ENCODE measurements at places on chromosomes 2 and 18.

GRCh38 chr2:224847961-224848850 is 132.0 kb upstream of the CCDC195 start:
- DNase-seq: no peak

DNA sequence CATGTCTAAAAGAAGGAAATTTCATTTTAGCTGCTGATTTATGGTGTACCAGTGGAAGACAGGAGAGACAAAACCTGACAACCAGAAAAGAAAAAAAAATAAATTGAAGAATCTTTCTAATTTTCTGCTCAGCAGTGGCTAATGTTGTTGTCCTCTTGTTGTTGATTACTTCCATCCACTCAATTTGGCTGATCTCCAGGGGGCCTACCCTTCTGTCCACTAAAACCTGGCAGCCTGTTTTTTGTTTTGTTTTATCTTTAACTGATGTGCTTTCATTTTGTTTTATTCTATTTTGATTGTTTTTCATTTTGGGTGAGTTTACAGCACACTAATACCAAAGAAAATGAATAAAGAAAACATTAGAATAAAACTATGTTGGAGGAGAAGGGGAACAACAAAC is 27.4 kb downstream of the TFPI start:
- DNase-seq: no peak

- no peak for DNase-seq
Observed at GRCh38 chr18:48939205-48940097, 11.3 kb downstream of the SMAD7 start.

DNA sequence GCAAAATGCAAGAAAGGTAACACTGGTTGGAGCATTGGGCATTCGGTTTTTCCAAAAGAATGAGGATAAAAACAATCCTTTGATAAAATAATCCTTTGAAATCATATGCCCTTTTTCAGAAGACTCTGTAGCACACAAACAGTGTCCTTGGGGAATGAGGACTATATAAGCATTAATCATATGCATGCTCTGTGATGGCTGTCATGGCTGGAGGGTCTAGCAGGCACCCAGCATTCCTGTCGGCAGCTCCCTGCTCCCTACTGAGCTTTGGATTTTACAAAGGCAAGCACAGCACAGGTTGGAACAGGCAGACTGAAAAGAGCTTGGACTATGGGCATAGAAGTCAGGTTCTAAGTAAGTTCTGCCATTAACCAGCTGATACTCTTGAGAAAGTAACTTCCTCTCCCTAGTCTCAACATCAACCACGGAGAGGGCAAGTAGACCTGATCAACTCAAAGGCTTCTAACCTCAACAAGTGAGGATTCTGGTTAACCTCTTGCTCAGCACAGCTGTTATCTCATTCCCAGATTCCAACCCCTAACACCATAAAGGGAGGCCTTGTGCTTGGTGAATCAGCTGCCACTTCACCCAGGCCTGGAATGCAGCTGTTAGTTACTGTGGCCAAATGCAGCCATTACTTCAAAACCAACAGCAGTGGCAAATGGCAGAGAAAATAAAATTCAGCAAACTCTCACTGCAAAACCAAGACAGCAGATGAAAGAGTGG is 29.5 kb downstream of the GALNT14 start:
- no peak for DNase-seq

GRCh38 chr2:40260437-40260836 is 191.5 kb downstream of the SLC8A1 start:
- DNase-seq: no peak

DNA sequence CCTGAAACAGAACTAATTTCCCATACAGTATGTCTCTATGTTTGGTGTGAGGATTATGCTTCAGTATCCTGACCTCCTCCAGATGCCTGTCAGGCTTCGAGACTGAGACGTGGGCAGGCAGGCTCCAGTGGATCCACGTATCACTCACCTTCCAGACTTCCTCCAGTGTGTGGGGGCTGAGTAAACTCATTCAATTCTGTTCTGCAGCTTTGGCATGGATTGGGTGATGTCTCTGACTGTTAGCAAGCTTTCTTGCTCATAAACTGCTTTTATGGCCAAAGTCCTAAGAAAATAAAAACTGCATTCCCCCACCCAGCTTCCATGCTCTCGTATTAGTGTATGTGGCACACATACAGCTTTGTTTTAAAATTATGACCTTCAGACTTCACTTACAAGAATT is 53.6 kb downstream of the CCDC93 start:
- DNase-seq: no peak

- DNase-seq: no peak
Observed at GRCh38 chr2:45570671-45571334, 40.3 kb downstream of the SRBD1 start.

DNA sequence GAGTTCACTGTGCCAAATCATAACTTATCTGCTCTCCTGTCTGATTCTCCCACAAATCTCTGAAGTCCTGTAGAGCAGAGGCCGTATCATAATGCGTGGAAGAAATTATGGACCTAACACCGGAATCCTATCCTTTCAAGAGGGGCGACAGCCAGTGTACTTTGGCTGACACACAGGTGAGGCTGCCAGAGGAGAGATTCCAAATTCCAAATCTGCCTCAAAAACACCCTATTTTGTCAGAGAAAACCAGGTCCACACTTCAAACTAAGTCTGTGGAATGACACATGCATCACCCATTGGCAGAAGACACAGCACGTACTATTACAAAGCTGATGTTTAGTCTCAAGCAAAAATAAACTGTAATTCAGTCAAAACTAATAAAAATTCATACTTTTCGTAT is 139.2 kb upstream of the PID1 start:
- no peak for DNase-seq

DNA sequence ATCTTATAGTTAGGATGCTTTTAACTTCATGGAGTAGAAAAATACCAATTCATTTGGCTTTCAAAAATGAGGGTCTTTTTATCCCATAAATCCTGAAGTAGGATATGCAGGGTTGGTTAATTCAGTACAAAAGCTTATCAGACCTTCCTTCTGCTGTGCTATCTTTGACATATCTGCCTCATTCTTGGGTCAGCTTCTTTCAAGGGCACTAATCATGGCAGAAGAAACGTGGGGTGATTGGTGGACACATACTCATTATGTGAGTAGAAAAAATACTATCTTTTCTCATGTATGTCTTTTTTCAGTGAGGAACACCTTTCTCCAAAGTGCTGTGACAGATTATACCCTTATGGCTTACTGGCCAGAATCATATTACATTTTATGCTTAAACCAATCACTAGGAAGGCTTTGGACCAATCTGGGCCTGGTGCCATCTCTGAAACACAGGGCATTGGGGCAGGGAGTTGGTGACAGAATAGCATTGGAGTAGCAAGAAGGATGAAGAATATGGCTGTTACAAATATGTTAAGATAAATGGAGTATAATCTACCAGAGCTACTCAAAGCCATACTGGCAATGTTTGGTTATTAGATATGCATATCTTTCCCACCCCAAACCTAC is 10.1 kb downstream of the UGP2 start:
- DNase-seq: no peak

DNA sequence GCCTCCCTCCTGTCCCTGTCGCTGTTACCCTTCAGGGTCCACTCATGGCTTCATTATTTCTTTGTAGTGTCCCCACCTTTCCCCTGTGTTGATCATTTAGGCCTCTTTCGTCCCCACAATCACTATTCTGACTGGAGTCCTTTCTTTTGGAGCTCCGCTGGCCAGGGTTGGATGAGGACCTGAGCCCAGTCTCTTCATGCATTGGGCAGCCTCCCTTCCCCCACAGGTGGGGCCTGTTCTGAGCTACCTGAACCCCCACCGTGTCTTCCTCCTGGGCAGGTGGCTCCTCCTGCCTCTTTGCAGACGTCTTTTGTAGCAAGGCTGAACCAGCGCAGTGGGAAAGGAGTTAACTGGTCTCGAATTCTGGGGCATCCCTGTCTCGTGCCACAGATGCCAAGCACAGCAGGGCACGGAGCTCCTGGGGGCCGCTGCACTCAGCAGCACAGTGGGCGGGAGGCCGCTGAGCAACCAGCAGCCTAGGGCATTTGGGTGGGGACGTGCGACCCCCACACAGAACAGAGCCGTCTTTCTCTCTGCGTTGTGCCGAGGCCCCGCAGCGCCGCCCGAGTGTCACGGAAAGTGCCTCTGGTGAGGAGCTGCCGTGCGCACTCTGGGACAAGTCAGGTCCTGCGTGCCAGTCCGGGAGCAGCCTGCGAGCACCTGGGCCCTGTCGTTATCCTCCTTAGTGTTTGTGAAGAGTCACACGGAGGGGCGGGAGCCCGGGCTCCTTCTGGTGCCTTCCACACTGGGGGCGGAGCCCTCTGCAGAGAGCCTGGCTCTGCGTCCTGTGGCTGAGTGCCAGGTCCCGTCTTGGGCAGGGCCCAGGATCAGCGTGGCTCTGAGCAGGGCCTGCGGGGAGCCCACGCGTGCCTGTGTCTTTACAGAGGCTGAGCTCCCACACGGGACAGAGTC is 130.1 kb downstream of the NFATC1 start:
- no peak for DNase-seq

DNA sequence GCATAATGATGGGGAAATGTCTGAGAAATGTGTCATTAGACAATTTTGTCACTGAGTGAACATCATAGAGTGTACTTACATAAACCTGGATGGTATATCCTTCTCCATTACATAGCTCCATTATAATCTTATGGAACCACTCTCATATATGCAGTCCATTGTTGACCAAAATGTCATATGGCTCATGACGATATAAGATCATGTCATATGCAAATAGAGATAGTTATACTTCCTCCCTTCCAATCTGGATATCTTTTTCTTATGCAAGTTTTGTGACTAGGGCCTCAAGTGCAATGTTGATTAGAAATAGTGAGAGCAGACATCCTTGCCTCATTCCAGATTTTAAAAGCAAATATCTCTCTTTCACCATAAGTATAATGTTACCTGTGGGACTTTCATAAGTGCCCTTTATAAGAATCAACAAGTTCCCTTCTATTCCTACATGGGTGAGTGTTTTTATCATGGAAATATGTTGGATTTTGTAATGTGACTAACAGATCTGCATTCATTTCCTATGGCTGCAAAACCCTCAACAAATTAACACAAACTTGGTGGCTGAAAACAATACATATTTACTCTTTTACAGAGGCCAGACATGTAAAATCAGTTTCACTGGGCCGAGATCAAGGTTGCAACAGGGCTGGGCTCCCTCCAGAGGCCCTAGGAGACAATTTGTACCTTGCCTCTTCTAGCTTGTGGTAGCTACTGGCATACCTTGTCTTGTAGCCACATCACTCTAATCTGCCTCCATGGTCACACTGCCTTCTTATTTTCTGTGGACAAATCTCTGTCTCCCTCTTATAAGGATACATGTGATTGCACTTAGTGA is 21.6 kb upstream of the SULT1C4 start:
- DNase-seq: no peak

- DNase-seq: no peak
Observed at GRCh38 chr2:218711550-218711929, 905 bp downstream of the TTLL4 start.

DNA sequence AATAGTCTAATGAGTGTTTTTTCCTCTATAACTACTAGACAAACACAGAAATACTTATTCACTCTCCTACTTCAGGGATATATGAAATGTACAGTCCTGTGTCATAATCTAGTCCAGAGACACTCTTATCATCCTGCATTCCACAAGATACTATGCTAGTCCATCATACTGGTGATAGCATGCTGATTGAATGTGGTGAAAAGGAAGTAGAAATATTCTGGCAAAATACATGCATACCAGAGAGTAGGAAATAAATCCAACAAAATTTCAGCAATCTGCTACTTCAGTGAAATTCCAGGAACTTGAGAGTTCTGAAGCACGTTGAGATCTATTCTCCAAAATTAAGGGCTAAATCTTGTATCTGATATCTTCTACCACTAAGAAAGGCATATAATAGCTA is 353.9 kb downstream of the PID1 start:
- DNase-seq: no peak

DNA sequence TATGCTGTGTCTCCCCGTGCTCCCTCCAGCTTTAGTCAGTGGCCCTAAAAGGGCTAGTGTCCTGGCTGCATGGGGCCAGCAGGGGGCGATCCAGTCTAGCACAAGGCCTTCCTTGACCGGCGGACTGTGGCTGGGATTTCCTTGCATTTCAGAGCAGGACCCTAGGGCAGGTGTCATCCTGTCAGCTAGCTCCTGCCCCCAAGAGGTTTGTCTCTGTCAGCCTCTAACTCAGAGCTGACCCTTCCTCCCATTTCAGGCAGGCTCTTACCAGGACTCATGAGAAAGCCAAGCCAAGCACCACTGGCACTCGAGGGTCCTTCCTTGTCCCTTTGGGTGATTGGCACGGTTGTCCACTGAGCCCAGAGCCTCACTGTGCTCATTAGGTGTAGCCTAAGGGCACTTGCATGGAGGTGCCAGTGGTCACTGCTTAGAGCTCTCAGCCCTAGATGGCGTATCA is 140.3 kb downstream of the RPIA start:
- DNase-seq: no peak

DNA sequence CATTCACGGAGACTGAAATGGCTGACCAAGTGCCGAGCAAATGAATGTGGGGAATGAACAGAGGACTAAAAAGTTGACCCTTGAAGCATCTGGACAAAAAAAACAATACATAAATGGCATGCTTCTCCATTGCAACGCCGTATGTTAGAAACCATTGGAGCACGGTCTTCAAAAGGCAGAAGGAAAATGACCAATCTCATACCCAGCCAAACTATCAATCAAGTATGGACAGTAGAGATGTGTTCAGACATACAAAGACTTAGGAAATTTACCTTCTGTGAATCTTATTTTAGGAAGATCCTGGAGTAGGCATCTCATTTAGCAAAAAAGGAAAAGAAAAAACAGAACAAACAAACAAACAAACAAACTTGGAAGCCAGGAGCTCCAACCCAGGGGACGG is 44.5 kb downstream of the HS6ST1 start:
- no peak for DNase-seq

GRCh38 chr2:100411841-100412292 is 5.6 kb downstream of the CHST10 start:
- DNase-seq: no peak

DNA sequence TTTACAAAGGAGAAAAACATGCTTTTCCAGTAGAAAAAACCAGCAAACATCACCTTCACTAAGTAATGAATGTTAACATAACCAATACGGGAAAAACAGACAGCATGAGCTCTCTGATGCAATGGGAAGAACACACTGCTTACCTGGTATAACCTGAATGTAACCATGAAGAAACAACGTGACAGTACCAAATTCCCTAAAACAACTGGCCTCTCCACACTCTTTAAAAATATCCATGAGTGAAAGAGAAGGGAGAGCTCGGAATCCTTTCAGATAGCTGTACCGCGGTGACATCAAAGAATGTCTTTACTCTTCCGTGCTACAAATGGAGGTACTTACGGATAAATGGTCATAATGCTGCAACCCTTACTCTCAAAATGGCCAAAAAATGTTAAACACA is 32.1 kb downstream of the SAP130 start:
- no peak for DNase-seq

DNA sequence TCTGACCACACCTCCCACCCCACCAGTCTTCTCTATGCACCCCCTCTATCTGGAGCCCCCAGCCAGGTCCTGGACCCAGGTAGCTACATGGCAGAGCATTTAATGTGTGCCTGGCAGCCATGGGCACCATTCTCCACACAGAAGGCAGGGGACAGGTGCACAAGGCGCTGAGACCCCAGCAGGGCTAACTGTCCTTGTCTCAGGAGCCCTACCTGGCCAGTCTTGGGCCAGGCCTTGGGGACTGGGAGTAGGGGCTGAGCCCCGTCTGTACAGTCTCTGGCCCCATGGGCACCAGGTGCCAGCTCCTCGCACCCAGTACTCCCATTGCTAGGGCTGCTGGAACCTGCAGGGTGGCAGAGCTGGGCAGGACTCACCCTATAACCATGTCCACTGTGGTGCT is 2.9 kb downstream of the GNLY start:
- DNase-seq: no peak

- no peak for DNase-seq
Observed at GRCh38 chr2:135471106-135471505, 59.9 kb downstream of the ZRANB3 start.
